Peyer's patch (tissue), 4 donors: ENCODE measurements at places on chromosomes 7 and 10.

DNA sequence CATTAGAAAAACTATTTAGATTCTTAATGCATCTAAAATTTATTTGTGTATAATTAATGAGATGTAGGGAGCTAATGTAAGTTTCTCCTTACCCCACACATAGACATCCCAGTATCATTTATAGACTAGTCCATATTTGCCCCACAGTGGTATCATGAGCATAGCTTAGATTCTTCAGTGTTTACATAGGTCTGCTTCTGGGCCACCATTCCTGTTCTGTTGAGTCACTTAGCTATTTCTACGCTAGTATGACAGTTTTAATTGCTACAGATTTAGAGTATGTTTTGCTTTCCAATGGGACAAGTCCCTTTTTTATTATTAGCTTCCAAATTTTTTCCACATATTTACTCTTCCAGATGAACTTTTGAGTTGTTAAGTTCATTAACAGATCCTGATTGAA, 69.4 kb downstream of the MCMBP start:
- no peak for DNase-seq

DNA sequence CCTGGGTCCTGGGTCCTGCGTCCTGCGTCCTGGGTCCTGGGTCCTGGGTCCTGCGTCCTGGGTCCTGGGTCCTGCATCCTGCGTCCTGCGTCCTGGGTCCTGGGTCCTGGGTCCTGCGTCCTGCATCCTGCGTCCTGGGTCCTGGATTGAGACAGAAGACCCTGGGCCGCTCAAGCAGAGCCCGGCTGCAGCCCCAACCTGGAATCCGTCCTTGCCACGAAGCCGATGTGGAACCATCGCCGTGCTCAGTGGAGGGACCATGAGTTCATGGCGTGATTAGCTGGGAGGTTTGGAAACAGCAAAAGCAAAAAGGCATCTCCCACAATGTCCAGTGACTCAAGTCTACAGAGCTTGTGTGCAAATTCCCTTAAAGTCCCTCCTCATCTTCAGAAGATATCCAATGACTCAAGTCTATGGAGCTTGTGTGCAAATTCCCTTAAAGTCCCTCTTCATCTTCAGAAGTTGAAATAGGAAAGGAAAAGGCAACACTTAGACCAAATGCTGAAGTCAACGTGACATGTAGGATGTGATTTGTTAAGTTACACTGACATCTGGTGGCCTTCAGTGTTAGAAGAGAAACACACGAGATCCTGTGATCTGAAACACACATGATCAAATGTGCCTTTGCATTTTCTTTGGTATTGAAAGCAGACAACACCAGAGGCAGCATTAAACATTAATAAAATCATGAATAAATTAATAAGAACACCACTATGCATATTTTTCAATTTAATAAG, 179.9 kb downstream of the PTPRN2 start:
- DNase-seq: no peak

DNA sequence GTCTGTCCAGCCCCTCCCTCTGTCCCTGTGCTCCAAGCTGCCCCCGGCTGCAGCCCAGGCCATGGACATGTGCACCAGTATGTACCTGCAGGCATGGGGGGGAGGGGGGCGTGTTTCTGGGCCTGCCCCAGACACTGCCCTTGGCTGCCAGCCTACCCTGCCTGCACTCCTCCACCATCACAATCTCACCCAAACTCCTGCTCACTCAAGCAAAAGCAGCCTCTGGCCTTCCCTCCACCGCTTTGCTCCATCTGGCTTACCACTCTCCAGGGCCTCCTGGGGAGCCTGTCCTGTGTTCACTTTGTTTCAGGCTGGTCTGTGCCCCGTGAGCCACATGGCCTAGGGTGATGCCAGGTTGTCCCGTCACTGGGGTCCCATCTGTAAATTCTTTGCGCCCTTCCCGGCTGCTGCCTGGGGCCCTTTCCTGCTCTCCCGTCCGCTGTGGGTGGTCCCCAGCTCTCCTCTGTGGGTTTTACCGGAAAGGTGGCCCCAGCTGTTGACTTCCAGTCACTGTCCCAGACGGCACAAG, 33.3 kb upstream of the PPIF start:
- DNase-seq: no peak

DNA sequence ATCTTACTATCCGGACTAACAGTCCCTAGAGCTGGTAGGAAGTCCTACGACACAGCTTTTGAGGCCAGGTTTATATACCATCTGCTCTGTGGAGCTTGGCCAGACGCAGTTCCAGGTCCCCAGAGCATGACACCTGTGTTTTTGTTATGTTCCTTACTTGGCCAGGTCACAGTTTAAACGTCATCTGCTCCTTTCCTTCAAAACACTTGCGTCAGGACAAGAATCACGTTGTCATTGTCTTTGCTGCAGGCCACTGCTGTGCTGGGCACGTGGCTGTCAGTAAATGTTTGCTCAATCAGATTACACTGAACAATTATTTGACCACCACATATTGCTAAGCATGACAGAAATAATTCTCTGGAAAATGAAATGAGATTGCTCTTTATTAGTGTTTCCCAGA, 23.9 kb downstream of the SLC18A2 start:
- DNase-seq: no peak

- no peak for DNase-seq
These were observed at the start of gene KAZALD1 for GRCh38 chr10:101061624-101062231. KAZALD1 (plus strand) TSS chr10:101061989; CDS start chr10:101062593, 604 bp downstream.

DNA sequence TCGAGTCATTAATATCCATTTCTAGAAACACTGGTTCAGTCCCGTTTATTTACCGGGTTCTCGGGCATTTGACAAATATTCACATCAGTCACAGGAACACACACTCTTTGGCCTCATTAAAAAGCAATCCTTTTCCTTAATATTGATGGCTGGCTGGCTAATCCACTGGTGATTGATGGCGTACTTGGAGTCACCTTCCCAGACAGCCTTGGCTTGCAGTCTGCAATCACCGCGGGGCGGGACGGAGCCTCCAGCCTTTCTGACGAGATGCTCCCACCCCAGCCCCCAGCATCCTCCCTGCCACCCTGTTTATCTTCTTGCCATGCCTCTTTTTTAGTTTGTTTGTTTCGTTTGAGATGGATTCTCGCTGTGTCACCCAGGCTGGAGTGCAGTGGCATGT, 36.6 kb downstream of the SRRM3 start:
- no peak for DNase-seq

- DNase-seq: no peak
These were observed 113.6 kb upstream of the PCLO start for GRCh38 chr7:83276250-83276649.

DNA sequence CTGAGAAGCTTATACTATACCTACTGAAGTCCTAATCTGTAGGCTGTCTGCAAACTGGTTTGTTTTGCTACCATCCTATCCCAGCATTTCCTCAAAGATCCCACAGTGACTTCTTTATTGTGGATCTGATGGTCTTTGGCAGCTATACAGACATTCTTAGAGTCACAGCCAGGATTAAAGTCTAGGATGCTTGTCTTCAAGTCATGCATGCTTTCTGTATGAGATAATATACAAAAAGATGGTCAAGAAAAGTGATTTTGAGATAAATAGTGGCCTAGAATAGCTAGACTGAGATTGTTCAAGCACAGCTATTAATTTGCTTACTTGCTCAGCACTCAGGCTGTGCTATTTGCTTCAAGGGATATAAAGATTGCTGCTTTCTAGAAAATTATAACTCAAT, 454.4 kb downstream of the AUTS2 start:
- no peak for DNase-seq

DNA sequence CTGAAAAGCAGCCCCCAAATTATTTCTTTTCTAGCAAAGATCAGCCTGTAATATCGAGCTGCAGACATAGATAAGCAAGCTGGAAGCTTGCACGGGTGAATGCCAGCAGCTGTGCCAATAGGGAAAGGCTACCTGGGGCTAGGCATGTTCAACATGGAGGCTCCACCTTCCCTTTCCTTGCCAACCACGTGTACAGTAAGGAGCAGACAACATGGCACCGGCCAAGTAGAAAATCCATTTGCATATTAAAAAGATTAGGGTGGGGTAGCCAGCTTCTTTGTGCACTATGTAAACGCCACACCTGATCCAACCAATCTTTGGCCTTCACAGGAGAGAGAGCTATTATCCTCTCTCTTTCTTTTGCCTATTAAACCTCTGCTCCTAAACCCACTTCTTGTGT, 56.7 kb upstream of the SEPHS1 start:
- no peak for DNase-seq

DNA sequence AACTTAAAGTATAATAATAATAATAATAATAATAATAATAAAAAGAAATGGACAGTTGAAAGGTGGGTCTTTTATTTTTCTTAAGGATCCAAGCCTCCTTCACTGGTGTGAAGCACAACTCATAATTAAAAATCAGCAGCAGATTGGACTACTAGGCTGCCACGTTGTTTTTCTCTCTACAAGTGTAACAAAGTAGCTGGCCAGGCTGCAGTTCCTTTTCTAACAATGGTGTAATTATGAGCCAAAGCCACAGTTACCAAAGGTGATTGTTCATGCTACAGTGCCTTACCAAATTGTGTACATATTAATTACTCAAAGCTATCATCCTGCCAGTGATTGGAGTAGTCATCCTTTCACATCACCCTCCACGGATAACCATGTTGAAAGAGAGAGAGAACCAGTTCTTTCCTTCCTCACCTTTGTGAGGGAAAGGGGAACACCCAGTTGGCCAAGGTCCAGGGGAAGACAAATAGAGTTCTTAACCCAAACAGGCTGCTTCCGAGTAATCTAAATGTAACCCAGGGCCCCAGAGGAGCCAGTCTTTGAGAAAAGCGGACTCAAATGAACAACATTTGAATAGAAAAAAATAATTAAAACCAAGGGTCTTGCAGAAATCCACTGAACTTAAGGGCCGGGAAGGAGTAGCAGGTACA, 86.3 kb upstream of the NPS start:
- DNase-seq: no peak

- DNase-seq: no peak
These were observed 54.9 kb upstream of the ANK3 start for GRCh38 chr10:60444494-60445064.

DNA sequence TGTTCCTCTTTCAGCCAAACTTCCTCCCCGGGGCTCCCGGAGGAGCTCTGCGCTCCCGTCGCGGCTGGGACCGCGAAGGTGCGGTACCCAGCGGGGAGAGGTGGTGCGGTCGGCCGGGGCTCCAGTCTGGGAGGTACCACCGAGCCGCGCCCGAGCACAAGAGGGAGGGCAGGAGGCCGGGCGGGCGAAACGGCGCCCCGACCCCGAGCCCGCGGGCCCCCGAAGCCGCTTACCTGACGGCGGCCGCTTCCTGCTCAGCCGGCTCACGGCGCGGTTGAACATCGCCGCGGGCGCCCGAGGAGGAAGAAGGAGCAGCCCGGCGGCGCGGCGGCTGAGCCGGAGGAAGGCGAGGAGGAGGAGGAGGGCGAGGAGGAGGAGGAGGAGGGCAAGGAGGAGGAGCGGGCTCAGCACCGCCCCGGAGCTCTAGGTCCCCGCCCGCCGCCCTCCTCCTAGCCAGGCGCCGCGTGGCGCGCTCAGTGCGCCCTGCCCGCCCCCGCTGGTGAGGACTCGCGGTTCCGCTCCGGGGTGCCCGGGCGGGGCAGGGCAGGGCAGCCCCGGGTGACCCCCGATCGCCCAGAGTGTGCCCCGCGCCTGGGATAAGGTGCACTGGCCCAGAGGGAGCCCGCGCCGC, at the start of gene RGS10:
RGS10 (minus strand) TSS at position 363 of the 631 bp plus-strand sequence; CDS start at position 282, 81 bp downstream.
- peak; percentile 84 for DNase-seq

GRCh38 chr7:155908385-155908784, 96.1 kb upstream of the SHH start:
- DNase-seq: no peak

DNA sequence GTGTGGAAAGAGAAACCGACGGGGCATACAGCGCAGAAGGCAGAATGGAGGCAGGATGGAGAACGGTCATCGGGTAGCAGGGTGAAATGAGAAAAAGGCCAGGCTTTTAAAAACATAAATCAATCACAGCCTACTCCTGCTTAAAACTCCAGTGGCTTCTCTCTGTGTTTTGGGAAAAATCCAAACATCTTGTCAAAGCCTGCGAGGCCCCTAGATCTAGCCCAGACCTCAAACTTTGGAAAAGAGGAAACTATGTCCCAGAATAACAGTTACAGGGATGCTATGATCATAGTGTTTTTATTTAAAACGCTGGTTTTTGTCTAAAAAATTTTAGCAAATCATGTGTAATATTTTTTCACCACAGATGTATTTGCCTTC, 41.1 kb downstream of the PPP1R3C start:
- no peak for DNase-seq

DNA sequence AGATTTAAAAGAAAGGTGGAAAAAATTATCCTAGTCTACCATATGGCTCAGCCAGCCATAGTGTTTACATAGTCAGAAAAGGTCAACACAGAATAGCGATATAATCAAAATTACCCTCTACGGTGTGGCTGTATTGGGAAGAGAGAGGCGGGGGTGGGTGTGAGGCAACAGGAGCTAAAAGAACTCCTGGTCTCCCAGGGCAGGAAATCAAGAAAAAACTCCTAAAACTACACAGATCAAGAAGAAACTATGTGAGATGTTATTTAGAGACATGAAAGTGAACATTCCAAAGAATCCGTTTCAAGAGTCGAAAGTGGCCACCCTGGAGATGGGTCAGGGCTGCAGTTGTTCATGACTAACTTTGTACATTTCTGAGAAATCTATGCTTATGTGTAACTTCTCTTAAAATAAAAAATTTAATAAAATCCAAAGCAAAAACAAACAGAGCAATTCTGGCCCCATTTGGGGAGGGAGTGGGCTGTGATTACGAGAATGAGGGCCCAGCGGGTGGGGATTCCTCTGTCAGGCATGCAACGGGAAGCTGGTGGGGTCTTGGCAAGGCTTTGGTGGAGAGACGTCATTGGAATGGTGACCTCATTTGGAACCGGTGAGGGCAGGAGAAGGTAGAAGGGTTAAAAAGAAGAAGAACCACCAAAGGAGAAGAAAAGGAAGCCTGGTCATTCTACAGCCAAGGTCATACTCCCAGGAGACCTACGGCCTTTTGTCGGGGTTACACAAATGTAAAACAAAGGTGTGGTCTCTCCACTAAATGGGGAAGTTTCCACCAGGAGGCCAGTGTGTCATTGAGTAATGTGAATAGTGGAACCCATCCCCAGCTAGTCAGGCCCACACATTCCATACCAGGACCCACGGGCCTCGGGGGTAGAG, 71.2 kb upstream of the DUSP5 start:
- DNase-seq: no peak

GRCh38 chr7:74526780-74527179, 73.1 kb downstream of the GTF2IRD1 start:
- DNase-seq: no peak

- no peak for DNase-seq
These were observed 14.8 kb downstream of the PDAP1 start for GRCh38 chr7:99393355-99394187.

GRCh38 chr10:14578060-14578952, 196.4 kb downstream of the FAM107B start:
- no peak for DNase-seq

- DNase-seq: no peak
These were observed 57.0 kb upstream of the ARL4A start for GRCh38 chr7:12630513-12630819.

GRCh38 chr10:110352930-110353243, 48.2 kb upstream of the SMNDC1 start:
- no peak for DNase-seq
